ENCODE measurements at places on chromosomes 12 and 14.

- no peak for DNase-seq
Observed at GRCh38 chr14:91115986-91116770, 2.3 kb downstream of the DGLUCY start.

DNA sequence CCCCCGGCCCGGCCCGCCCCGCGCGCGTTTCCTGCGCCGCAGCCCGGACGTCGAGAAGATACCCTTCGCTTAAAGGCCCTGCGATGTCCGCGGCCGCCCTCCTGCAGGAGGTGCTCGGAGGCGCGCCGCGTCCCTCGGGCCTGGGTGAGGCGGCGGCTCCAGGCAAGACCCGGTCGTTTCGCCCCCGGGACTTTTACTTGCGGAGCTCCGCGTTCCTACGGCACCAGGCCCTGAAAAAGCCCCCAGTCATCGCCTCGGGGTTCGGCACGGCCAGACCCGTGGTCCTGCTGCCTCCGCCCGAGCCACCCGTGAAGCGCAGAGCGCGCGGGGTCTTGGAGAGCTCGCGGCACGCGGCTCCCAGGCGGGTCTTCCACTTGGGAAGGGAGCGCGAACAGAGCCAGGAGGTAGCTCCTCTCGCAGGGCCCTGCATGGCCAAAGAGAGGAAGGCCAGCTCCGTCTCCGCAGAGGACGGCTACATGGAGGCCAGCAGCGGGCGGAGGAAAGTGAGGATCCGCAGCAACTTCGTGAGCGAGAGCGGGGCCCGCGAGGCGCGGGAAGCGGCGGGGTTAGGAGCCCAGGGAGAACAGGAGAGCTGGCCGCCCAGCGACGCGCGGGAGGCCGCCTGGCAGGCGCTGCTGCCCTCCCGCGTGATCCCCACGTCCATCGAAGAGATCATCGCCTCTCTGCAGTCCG, 26.9 kb downstream of the TTC6 start:
- no peak for DNase-seq

DNA sequence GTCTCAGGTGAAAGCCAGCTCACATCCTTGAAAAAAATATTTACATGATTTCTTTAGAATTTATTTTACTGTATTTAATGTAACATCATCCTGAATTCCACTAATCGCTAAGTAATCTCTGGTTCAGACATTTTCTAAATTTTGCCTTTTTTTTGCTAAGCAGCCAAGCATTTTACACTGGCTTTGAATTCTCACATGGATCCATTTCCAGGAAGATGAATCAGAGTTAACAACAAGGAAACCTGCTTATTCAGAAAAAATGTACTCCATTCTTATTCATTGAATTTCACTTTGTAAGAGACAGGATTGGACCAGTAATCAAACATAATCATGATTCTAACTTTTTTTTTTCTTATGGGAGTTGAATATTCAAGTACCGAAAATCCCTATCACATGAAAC, 1785.1 kb upstream of the FLRT2 start:
- no peak for DNase-seq

GRCh38 chr12:125473501-125473900, 408.3 kb downstream of the AACS start:
- DNase-seq: no peak

GRCh38 chr14:80523518-80524117, 312.3 kb upstream of the DIO2 start:
- no peak for DNase-seq

Measured in stimulated activated CD8-positive, alpha-beta memory T cell treated with anti-CD3 and anti-CD28 coated beads, Interleukin-2, amount 100 ng/mL, for 48 hours (primary cell).